ENCODE measurements at places on chromosomes 13 and 19.
A peak's percentile ranks its signal among the peaks of the same experiment; 100 is the strongest.

GRCh38 chr19:6767081-6767356 lies 216 bp downstream of the SH2D3A start:
- DNase-seq, result no peak

- DNase-seq, result no peak
These were observed 10.3 kb downstream of the AKT2 start for GRCh38 chr19:40274585-40275544.

DNA sequence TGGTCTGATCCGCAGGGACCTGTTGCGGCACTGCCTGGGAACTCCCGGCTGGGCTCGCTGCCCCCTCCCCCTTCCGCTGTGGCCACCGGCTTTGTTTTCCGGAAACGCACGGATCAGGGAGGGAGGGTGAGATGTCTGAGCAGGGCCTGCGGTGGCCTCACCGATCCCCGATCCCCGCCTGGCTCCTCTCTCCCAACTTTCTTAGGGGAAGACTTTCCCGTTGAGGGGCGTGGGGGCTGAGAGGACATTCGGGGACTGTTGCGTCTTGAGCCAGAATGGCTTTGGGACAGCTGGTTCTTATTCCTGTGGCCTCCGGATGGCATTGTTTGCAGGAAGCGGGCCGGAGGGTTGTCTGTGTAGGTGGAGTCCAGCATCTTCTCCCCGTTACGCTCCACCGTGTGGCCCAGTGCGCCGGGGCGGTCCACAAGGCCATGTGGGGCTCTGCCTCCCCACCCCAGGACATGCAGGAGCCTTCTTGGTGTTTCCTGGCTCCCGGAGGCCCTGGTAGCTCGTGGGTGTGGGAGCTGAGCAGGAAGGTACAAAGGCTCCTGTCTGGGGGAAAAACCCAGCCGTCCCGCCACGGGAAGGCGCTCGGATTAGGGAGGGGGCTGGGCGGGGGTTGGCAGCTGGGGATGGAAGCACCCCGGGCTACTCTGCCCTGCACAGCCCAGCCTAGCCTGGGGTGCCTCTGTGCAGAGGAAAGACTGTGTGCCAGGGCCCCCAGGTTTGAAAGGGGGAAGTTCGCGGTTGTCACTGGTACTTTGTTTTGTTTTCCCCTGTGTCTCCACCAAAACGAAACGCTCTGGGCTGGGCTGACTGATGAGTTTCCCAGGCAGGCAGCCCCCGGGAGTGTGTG lies 1.3 kb downstream of the CSNK1G2 start:
- peak; percentile 43 for DNase-seq

DNA sequence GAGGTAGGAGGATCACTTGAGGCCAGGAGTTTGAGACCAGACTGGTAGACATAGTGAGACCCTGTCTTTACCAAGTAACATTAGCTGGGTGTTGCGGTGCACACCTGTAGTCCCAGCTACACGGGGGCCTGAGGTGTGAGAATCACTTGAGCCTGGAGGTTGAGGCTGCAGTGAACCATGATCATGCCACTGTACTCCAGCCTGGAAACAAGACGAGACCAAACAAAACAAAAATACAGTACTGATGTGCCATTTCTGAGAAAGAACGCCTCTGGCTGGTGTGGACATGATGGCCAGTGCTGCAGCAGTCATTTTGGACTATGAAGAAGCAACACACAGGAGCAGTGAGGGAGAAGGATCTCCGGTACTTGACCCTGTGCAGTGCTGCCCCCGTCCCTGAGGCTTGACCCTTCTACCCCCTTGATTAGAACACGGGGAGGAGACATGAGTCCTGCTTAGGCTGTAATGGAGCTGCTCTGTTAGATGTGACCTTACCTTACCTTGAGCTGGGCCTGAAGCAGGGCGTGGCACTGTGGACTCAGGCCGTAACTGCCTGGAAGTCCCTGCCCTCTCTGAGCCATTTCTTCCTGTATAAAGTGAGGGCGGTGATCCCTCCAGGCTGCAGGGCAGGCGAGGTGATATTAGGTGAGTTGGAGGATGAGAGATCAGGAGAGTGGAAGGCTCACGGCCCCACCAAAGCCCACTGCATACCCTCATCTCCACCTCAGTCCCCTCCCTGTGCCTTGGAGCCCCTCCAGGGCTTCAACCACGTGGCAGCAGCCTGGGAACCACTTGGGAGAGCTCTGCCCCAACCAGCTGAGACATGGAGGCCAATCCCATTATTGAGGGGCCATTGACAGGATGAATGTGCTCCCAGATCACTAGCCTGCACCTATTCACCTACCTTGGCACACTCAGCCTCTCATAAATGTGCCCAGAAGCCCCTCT lies 5.9 kb downstream of the RPL18A start:
- DNase-seq, result no peak

- DNase-seq, result peak; percentile 94
These were observed 93.1 kb downstream of the GGACT start for GRCh38 chr13:100495455-100495854.

DNA sequence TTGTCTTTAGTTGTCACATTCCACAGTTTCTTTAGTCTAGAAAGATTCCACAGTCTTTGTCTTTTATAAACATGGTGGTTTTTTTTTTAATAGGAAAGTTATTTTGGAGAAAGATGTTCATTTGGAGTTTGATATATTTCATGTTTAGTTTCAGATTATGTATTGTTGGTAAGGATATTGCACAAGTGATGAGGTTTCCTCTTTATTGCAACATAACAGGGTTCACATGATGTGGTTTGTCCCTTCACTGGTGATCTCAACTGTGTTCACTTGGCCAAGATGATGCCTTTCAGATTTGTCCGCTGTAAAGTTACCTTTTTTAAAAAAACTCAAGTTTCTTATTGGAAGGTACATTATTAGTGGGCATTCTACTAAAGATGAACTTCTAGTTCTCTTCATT lies 3.2 kb downstream of the ZNF230 start:
- no peak for DNase-seq

- DNase-seq, result no peak
These were observed 178.3 kb upstream of the RFC3 start for GRCh38 chr13:33639626-33640080.

- no peak for DNase-seq
These were observed 14.1 kb downstream of the PLPP2 start for GRCh38 chr19:277131-277530.

GRCh38 chr19:12913851-12914690 lies 5.0 kb downstream of the SYCE2 start:
- DNase-seq, result no peak

GRCh38 chr19:4962085-4962619 lies 6.8 kb upstream of the KDM4B start:
- DNase-seq, result no peak

- DNase-seq, result no peak
These were observed 150.1 kb downstream of the SHISA2 start for GRCh38 chr13:25901460-25902376.

- no peak for DNase-seq
These were observed 128.8 kb downstream of the LMO7 start for GRCh38 chr13:75764926-75765310.

GRCh38 chr13:80501556-80501955 lies 160.6 kb upstream of the SPRY2 start:
- no peak for DNase-seq

DNA sequence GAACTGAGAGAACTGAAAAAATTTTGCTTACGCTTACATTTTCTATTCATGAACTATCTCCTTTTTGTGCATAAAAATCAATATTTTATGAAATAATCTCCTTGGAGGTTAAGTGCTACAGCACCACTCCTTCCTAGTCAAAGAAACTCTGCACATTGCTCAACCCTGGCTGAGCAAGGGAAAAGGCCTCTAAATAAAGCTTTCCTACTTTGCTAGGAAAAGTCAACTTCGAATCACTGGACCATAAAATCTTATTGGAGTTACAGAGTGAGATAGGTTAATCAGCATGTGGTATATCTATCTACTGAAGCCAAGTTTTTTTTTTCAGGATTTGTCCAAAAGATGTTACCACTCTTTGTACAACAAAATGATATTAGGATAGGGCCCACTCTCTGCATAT lies 57.5 kb upstream of the HMGB1 start:
- no peak for DNase-seq

Data from COR-L47 (cell line).